ENCODE measurements at places on chromosomes 12 and 14. TPM values are rescaled to one million over a fixed set of nuclear protein-coding genes. Genes with fewer than 3 reads are reported as not detected.

GRCh38 chr12:92675092-92675865 is 27.5 kb upstream of the PLEKHG7 start:
- peak; percentile 12 for DNase-seq

The MANSC4 gene
- total RNA-seq, result not detected

GRCh38 chr14:76391981-76392690 is 16.2 kb downstream of the ESRRB start:
- no peak for DNase-seq

DNA sequence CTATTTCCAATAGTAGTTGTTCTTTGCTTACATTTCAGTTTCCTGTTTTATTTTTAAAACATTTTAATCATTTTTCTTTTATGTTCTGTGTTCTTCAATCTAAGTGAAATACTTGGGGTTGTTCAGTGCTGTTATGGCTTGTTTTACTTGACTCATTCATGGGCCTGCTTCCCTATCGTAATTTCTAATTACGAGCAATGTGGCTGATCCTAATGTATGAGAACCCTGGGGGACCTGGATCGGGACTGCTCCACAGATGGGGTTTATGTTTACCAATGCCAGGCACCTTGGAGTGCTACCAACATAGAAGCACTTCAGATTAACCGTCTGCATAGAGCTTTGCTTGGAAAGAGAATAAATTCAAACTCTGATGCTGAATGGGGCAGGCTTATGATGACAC is 29.8 kb downstream of the TECPR2 start:
- DNase-seq, result no peak

GRCh38 chr14:105865904-105866840 is 339.8 kb downstream of the TMEM121 start:
- no peak for DNase-seq

DNA sequence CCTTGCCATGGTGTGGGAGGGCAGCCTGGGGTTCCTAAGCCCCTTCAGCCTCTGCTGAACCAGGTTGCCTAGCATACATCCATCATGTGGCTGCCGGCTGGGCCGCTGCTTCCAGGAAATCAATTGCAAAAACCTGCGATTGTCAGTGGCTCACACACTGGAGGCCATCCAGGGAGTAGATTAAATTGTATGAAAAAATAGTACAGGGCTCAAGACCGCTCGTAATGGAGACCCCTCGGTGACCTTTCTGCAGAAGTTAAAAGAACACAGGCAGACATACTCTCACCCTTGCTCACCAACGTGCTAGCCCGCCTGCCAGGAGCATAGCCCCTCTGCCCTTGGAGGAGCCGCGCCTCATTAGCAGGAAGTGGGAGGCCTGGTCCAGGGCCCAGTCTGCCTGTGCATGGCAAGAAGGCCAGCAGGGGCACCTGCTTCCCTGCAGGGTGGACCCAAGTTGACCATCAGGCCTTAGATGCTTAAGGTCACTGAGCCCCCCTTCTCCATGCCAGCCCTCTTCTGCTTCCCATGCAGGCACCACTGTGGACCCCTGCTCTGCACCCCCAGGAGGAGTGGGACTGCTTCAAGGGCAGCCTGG is 31.4 kb upstream of the CIPC start:
- no peak for DNase-seq

GRCh38 chr12:48122065-48122834 is 3.1 kb downstream of the PFKM start:
- no peak for DNase-seq

The CDC42BPB gene
- total RNA-seq, result 0.72 TPM

DNA sequence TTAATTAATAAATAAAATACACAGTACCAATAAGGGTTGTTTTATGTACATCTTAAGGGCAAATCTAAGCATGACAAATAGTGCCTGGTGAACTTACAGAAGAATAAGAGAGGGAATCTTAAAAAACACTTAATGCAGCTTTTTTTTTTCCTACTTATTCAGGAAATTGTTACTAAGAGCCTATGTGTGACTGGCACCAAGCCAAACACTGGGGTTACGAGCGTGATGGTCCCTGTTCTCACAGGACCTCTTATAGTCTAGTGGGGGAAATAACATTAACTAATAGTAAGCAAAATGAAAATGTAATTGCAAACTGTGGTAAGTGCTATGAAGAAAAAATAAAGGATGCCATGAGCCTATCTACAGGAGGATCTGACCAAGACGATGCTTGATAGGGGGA is 53.6 kb downstream of the RTN1 start:
- no peak for DNase-seq

The APAF1 gene
- 17.9 TPM for total RNA-seq

- DNase-seq, result no peak
These were observed 12.3 kb downstream of the CHST11 start for GRCh38 chr12:104469066-104469465.

- no peak for DNase-seq
These were observed 19.4 kb downstream of the MYRFL start for GRCh38 chr12:69844416-69844815.

The TBX3 gene
- total RNA-seq, result not detected

The VRTN gene
- total RNA-seq, result not detected

DNA sequence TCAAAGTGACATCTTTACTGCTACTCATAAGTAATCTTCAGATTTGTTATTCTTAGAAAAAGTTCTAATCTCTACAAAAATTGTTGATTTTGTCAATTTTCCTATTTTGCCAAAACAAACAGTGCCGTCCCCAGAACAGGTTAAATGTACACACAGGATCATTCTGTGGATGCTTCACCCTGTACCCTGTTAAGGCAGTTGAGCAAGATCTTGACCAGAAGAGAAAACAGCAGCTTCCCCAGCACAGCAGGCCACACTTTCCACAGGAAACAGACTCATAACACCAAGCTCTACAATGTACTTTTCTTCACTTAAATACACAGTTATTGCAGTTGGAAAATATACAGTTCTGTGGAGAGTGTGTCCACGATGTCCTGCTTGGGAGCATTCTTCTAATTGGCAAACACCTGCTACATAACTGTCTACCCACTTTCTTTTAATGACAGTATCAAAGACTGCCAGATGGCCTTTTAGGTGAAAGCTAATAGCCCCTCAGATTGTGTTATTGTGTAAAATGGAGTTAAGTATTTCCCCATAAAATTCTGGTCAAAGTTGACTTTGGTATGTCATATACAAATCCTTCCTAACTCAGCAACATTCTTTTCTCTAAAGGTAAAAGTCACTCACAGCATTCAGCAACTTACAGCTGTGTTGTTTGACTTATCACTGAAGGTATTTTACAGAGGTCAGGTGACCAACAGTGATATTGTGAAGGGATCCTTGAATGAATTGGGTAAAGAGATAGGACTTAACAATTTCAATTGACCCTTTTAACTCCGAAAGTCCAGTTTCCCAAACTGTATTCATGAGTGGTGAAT is 77.0 kb downstream of the SEC23A start:
- no peak for DNase-seq

GRCh38 chr14:24036169-24036962 is 15.4 kb upstream of the CARMIL3 start:
- DNase-seq, result peak; percentile 75

DNA sequence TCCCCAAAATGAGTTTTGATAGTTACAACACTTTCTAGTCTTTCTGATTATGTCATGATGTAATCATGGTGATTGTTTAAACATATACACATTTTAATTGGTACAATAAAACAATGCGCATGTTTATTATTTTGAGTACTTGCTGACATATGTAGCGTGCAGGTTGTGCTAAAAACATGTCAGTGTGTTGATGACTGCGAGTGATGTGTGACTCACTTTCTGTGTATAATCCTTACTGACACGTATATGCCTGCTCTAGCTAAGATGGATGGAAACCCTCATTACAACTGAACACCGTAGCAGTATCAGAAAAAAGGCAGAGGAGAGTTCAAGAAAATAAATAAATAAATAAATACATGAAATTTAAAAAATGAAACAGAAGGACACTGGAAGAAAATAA is 1552.4 kb upstream of the FLRT2 start:
- no peak for DNase-seq

The TTC7B gene
- total RNA-seq, result 7.8 TPM

GRCh38 chr12:51626629-51627028 is 35.6 kb downstream of the SCN8A start:
- DNase-seq, result no peak

DNA sequence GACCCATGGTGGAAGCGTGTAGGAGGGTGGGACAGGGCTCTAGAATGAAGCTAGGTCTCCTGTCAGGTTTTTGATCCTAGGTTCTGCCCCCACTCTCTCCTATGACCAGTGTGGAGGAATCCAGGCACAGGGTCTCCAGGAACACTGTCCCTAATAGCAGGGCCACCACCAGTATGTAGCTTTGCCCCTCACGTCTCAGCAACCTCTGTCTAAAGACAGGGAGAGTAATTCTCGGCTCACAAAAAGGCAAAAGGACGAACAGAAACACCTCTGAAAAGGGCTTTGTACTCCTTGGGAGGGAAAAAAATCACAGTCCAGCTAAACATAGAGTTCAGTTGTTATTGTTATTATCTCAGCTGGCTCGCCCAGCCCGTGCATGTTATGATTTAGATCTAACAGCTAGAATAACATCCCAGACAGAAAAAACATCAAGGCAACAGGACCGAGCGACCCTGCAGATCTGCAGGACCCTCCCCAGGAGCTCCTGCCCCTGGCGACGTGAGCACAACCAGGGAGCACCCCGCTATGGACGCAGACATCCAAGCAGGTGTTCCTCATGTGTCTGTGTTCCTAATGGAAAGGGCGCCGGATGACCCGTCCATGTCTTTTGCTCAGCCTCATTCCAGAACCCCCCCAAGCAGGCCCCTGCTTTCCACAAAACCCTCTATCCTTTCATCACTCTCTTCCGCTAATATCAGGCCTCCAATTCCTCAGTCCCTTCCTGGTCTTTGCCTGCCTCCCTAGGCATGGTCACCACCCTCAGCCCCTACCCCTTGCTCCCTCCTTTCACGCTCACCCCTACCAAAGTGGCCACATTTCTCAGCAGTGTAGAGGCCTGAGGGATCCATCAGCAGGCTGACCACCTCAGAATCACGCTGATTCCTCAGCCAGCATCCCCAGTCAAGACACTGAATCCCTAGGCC is 14.2 kb upstream of the SLC6A12 start:
- no peak for DNase-seq
